ENCODE measurements at places on chromosomes 2 and 18. TPM values are rescaled to one million over a fixed set of nuclear protein-coding genes. Genes with fewer than 3 reads are reported as not detected.

MAB21L4 gene
- 31.1 TPM for total RNA-seq

CNTNAP5 gene
- not detected for total RNA-seq

KIF1A gene
- total RNA-seq, result not detected

NYAP2 gene
- 1.3 TPM for total RNA-seq

TMEM247 gene
- not detected for total RNA-seq

FAM237A gene
- not detected for total RNA-seq

VIT gene
- 0.54 TPM for total RNA-seq

NAPG gene
- total RNA-seq, result 28.8 TPM

ICA1L gene
- total RNA-seq, result 3.4 TPM

CABYR gene
- total RNA-seq, result 0.51 TPM

TCF23 gene
- not detected for total RNA-seq

SEMA4C gene
- 43.6 TPM for total RNA-seq

STAMBP gene
- total RNA-seq, result 29.9 TPM

OTOS gene
- not detected for total RNA-seq

DNA sequence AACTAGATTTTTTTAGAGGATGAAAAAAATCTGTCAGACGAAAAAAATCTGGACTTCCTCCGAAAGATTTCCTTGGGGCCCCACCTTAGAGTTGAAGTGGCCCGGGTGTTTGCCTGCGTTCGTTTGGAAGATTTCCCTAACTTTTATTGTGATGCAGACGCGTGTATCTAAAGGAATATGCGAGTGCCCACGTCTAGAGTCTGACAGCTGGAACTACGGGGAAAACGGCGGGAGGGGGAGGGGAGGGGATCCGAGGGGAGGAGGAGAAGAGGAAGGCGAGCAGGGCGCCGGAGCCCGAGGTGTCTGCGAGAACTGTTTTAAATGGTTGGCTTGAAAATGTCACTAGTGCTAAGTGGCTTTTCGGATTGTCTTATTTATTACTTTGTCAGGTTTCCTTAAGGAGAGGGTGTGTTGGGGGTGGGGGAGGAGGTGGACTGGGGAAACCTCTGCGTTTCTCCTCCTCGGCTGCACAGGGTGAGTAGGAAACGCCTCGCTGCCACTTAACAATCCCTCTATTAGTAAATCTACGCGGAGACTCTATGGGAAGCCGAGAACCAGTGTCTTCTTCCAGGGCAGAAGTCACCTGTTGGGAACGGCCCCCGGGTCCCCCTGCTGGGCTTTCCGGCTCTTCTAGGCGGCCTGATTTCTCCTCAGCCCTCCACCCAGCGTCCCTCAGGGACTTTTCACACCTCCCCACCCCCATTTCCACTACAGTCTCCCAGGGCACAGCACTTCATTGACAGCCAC is 2.4 kb upstream of the SP9 start:
- DNase-seq, result no peak

GRCh38 chr18:785242-785641 is 26.8 kb downstream of the YES1 start:
- DNase-seq, result no peak

DNA sequence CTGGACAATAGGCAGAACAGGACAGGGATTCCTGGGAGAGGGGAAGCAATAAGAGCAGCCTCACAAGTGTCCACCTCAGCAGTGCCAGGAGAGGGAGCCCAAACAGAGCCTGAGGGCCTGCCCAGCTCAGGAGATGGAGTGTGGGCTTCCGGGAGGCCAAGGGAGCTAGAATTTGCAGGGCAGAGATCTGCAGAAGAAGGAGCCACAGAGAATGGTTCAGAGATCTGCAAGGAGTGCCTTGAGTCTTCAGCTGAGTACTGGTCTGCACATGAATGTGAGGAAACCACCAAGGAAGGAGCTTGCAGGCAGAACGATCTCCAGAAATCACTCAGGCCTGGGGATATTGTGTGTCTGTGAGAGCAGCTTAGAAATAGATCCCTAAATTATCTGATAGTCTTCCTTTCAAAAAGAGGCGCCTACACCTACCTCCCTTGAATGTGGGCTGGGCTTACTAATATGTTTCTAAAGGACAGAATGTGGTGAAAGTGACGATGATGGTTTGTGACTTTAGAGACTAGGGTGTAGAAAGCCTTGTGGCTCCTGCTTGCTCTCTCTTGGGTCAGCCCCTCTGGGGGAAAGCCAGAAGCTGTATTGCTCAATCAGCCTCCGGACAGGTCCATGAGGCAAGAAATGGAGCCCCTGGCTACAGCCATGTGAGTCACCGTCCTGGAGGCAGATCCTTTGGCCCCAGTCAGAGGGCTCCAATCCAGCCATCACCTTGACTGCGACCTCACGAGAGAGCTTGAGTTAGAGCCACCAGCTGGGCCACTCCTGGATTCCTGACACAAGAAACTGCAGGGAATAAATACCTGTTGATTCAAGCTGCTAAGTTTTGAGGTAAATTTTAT is 7.6 kb upstream of the LPIN1 start:
- peak; percentile 93 for DNase-seq

GRCh38 chr2:239949075-239949474 is 76.1 kb downstream of the NDUFA10 start:
- DNase-seq, result peak; percentile 12

GRCh38 chr2:46122318-46122976 is 174.8 kb upstream of the EPAS1 start:
- DNase-seq, result no peak

GRCh38 chr2:102050854-102051391 is 59.2 kb downstream of the IL1R2 start:
- DNase-seq, result peak; percentile 73

DNA sequence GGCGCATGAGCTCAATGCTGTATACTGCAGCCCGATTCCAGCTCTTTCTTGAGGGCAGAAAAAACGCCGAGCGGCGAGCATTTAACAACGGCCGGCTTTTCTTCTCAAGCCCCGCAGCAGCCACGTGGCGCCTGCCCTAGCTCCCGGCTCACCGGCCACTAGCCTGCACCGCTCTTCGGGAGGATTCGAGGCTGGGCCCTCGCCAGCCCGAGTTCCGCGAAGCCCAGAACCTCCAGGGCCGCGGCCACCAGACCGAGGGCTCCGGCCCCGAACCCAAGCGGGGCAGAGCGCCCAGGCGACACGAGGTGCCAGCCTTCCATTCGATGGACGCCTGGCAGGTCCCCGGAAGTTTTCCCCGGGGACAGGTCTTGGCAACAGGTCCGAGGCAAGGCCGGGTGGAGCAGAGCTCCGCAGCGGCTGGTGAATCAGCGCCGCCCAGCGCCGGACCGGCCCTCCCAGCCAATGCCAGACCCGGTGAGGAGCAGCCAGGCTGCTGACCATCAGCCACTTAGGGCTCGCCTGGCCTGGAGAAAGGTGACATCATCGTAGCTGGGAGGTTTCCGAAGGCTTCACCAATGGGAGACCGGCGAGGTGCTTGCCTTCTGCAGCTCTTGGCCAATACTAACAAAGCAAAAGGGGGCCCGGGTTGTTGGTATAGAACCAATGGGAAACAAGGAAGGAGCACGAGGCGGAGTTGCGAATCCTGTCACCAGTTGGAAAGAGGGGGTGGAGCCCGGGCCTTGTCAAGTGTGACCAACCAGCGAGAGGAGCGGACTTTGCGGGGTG is 552 bp upstream of the MXD1 start:
- DNase-seq, result peak; percentile 100

- no peak for DNase-seq
Observed at GRCh38 chr2:5374762-5375161, 317.4 kb upstream of the SOX11 start.

DNA sequence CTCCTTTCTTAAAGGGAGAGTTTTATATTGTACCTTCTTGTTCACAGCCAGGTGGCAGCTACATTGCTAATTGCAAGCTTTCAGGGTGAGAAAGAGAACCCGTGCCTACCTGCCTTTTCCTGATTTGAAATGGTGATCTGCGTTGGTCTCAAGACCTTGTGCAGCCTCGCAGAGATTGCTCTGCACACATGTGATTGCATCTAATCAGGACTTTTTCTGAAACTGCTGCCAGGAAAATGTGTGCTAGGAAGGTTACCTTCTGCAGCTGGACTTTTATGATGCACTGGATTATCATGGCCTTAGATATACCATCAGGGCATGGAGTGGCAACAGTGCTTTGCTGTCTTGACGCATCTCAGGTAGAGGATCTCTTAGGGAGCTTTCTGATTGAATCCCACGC is 45.1 kb downstream of the AGAP1 start:
- DNase-seq, result no peak

DNA sequence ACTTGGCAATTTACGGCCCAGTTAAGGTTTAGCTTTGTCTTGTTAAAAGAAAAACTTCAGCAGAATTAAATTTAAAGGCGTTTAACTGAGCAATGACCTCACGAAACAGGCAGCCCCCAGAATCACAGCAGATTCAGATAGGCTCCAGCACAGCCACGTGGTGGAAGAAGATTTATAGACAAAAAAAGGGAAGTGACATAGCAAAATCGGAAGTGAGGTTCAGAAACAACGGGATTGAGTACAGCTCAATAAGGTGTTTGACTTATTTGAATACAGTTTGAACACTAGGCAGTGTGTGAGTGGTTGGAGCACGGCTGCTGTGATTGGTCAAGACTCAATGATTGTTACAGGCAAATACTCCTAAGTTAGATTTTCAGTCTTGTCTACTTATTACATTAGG is 79.8 kb downstream of the MOGAT1 start:
- DNase-seq, result no peak

GRCh38 chr18:55317864-55318263 is 270.1 kb downstream of the TCF4 start:
- no peak for DNase-seq

DNA sequence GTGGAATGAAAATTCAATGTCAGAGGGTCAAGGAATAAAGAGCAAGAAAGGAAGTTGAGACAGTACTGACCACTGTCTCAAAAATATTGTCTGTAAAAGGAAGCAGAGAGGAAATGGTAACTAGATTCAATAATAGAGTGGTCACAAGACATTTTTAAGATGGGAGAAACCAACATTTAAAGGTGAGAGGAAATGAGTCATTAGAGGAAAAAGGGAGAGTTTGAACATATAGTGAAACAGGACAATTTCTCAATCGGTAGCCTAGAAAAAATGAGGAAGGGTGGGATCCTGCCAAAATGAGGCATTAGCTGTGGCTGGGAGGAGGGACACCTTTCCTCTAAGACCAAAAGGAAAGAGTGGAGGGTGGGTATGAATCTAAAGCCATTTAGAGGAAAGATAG is 288.5 kb downstream of the SP3 start:
- DNase-seq, result no peak

DNA sequence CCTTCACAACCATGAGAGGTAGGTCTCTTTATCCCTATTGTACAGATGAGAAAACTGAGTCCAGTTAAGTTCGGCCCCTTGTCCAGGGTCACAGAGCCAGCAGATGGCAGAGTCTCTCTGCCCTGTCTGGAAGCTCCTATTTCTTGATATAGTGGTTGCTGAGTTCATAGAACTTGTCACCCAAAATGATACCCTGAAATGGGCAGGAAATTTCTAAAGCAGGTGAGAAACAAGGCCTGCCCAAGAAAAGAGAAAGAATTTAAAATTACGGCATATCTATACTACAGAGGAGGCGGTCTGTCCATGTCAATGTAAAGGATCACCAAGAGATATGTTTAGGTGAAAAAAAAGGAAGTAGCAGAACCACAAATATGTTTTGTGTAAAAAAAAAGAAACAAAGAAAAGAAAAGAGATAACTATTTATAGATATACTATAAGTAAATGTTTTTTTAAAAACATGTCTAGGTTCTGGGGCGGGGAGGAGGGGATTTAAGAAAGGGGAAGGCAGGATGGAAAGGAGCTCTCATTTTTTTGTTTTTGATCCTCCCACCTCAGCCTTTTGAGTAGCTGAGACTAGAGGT is 39.8 kb downstream of the MYO7B start:
- no peak for DNase-seq

- no peak for DNase-seq
Observed at GRCh38 chr2:95344656-95345055, 47.5 kb downstream of the KCNIP3 start.

- no peak for DNase-seq
Observed at GRCh38 chr18:40018266-40018665, 1936.8 kb upstream of the PIK3C3 start.

GRCh38 chr2:213863541-213863940 is 547.3 kb upstream of the VWC2L start:
- DNase-seq, result no peak

GRCh38 chr2:120384486-120385354 is 38.8 kb downstream of the INHBB start:
- no peak for DNase-seq

GRCh38 chr2:224951723-224952481 is 90.4 kb downstream of the DOCK10 start:
- no peak for DNase-seq

DNA sequence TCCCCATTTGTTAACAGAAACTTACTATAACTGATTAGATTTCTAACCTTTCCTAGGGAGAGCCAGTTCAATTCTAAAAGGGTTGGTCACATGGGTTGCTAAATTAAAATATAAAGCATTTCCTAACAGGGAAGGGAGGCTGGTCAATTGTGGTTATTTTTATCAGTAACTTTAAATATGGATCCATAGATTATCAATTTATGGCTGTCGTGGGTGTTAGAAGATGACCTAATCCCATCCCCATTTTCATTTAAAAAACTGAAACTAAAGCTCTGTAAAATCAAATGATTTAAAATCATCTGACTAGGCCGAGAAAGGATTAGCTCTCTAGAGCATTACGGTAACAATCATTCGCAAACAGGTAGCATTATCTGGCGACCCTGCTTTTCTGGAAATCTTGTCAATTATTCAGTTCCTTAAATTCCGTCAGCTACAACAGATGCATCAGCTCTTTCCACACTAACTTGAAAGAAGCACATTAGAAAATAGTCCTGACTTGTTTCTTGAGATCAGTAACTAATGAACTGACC is 953 bp upstream of the HNRNPA3 start:
- no peak for DNase-seq

- DNase-seq, result no peak
Observed at GRCh38 chr2:191908874-191909273, 62.0 kb upstream of the CAVIN2 start.

GRCh38 chr2:207131594-207131993 is 34.2 kb downstream of the KLF7 start:
- DNase-seq, result no peak

DNA sequence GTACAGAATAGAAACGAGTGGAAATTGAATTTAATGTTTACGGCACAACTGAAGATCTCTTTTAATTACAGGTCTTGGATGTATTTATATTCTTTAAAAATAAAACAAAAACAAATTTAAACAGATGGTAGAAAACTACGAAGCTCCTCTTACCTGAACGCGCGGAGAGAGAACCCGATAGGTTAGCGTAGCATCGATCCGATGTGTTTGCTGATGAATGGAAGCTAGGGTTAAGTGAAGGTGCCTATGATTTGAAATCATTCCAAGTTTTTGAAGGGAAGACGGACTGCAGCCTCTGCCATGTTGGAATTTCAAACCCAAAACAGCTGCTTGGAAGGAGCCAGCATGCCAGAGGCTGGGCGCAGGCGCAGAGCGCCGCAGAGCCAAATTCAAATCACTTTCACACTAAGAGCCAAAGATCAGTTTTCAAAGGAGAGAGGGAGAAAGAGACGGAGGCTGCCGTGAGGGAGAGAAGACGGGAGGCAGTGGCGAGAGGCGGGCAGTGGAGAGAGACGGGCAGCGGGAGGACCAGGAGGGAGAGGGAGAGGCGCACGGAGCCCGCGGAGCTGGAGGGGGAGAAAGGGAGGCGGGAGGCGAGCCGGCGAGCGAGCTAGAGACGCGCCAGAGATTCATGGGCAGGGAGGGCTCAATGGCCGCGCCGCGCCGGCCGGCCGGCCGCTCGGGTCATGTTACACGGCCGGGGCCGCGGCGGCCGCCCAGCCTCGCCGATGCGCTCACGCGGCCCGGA is at the start of gene FIGN:
TSS of gene FIGN (minus strand) at position 324 of the 748 bp plus-strand sequence. CDS start 1,081 bp downstream, outside the sequence.
- DNase-seq, result peak; percentile 73

Measured in upper lobe of left lung (tissue), 6 donors.